ENCODE measurements at places on chromosomes 6 and 20.
A peak's percentile ranks its signal among the peaks of the same experiment; 100 is the strongest.

- DNase-seq: peak; percentile 99
Measured at GRCh38 chr6:19836799-19837510, at the start of gene ID4. Gene ID4, plus strand, starts transcription at chr6:19837370. Its CDS starts 385 bp downstream, at chr6:19837755.

- DNase-seq: no peak
Measured at GRCh38 chr6:75348882-75349261, 64.3 kb upstream of the TMEM30A start.

DNA sequence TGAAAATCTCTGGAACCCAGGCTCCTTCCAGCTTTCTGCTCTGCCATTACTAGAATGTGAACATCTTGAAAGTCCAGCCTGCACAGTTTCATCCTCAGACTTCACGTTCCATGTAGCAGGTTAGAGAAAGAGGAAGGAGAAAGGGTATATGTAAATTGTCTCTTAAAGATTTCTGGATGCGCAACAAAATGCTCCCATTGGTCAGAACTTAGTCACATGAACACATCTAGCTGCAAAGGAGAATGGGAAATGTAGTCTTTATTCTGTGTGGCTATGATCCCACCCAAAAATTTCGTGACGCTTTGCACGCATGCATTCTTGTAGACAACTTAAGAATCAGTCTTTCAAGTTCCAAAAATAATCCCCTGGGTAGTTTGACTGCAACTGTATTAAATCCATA, 46.4 kb upstream of the CHD6 start:
- DNase-seq: no peak

DNA sequence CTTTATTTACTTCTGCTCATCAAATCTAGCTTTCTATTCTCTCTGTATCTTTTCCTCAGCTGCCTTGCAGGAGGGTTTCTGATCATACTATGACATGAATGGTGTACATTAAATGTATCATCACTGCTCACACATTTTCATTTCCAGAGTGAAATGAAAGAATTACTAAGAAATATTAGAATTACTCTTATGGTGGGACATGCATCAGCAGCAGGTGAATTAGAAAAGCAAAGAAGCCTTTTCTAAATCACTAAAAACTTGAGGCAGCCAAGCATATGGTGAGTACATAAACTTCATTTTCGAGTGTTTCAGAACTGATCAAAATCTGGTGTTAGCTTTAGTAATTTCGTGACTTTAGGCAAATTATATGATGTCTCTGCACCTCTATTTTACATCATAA, 23.6 kb downstream of the IL17A start:
- DNase-seq: no peak

DNA sequence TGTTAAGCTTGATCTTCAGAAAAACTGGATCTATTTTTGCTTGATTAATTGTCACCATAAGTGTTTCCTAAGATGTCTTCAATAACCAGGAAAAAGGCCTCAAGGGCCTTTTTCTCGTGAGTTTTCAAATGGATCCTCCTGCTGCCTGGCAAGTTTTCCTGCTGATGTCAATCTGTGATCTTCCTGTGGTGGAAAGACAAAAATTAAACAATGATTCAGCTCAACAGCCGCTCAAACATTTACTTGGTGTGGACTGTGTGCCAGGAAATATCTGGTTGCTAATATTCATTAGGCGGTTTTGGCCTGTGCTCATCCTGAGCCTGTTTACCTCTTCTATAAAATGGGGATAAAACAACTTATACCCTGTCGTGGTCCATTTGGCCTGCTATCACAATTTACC, 35.4 kb upstream of the SSTR4 start:
- DNase-seq: no peak

DNA sequence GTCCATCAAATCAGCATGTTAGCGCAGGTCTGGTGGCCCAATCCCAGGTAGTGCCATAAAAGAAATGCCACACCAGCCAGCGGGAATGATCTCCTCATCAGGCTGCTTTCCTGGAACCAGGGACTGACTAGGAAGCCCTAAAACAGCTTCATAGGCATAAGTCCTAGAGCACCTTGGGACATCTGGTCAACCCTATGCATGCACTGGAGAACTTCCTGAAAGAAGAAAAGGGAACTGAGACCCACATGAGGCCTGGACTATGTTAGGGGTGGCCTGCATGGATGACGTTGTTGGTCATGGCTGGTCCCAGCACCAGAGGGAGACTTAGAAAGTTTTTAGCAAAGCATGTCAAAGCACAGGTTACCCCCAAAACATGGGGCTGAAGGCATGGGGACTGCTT, 7.6 kb upstream of the KCNK16 start:
- no peak for DNase-seq

GRCh38 chr6:3045777-3046176, 22.5 kb upstream of the RIPK1 start:
- no peak for DNase-seq

DNA sequence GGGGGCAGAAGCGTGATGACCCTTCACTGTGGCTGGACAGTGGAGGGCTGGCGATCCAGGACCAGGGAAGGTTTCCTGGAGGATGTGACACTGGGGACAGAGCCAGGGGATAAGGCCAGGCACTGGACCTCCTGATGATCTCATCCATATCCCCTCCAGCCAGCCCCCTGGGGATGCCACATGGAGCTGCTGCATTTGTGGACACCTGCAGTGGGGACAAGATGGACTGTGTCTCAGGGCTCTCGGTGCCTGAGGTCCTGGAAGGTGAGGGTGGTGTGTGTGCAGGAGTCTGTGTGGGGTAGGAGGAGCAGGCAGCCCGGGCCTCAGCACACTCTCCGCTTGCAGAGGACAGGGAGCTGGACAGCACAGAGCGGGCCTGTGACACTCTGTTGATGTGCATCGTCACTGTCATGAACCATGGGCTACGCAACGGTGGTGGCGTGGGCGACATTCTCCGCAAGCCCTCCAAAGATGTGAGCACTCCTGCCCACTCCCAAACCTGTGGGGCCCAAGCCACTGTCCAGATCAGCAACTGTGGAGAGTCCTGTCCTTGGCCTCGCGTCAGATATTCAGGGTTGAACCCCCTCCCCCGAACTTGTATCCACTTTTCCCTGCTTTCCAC, 19.9 kb downstream of the UQCC2 start:
- DNase-seq: no peak

DNA sequence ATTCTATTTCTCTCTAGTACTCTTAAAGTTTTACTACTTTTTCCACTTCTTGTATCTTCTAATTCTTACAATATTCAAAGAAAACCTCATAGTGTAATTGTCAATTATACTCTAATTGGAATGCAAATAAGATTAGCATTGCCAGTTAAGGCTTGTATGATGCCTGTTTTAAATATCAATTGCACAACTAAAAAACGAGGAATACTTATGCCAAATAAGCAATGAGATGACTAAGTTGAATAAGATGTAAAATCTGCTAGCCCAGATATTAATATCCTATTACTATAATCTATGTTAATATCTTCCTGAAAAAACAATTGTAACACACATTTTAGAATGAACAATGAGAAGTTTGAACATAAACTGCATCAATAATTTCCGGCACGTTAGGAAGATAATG, 13.3 kb upstream of the AKAP7 start:
- no peak for DNase-seq

All from AG08395 (cell line).